ENCODE measurements at places on chromosomes 13 and 19. TPM values are rescaled to one million over a fixed set of nuclear protein-coding genes. Genes with fewer than 3 reads are reported as not detected.

DNA sequence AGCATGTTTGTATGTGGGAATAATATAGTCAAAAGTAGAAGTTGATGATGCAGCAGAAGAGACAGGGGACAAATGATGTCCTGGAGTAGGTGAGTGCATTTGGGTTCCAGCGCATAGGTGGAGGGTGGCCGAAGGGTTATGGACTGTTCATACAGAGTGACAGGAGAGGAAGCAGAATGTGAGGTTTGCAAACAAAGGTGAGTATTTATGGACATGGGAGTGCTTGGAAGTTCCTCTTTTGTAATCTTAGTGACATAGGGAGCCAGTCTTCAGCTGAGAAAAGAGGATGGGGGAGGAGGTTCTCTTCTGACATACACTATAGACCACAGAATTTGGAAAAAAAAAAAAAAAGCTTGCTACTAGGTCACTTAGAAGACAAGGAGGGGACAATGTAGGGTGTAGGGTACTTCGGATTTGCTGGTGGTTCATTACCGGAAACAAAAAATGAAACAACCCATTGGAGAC, 331.6 kb downstream of the DLEU7 start:
- no peak for DNase-seq

Gene KASH5
- 0.86 TPM for total RNA-seq

DNA sequence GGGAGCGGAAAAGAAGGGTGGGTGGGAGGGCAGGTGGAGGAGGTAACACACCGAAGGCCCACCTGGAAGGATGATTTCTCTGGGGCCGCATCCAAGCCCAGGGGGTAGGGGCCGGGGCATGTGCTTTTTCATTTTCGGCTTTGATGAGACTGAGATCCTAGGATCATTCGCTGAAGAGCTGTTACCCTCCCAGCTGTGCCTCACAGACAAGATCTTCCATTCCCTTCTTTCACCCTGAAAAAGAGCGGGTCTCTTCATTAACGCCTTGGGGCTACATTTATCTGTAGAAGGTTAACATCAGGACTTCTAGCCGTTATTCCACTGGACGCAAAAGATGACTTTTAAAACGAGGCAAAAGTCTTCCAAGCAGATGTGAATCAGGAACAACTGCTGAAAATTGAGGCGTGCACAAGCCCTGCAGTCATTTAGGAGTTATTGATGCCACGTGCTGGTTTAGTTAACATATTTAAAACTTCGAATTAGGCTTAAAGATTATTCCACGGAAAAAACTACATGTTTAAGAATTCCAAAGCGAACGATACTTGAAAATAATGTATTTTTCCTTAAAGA, 1.1 kb downstream of the LMO7 start:
- DNase-seq = no peak

Gene FUT3
- not detected for total RNA-seq

Data from T-helper 17 cell (primary cell).